Amygdala (tissue), 56 donors: ENCODE measurements at places on chromosomes 12 and 14.

DNA sequence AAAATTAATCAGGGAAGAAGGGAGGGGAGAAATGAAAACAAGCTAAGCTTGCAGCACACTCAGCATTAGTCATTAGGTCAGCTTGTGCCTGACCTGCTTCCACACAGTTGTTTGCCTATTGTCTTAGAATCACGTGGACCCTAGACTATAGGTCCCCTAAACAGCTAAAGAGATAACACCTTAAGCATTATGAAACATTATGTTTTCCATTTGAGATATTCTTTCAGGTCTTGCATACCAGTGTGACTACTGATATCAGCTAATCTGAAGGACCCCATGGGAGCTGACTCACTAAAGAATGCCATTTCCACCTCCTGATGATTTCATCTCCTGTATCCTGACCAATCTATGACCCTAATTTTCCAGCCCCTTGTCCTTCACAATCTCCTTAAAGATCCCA, 154.1 kb upstream of the FUT8 start:
- no peak for DNase-seq

DNA sequence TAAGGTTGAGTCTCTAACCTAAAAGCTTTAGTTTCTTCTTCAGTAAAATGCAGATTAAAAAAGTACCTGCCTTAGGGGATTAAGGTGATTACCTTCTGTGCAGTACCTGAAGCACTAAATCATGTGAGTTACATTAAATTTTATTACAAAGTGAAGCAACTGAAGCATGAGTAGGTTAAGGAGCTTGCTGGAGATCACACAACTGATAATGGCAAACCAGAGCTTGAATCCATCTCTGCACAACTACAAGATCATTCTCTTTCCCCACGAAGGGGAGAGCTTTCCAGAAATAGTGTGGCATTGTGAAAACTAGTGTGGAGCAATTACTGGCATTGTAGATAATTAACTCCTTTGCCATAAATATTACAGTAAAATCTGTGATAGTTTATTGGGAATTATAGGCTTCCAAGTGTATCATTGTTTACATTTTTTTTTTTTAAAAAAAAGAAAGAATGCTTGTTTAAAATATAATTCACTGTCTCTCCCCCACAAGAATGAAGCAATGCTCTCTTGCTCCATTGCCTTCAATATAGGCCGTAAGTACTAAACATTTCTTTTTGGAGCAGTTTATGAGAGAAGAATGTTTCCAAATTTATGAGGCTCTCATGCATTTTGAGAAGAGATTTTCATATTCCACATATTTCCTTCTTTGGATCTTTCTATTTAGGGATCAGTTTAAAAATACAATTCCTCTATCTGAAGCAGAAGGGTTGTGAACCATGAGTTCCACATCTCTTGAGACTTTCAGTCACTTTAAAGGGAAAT, 20.5 kb downstream of the SLC38A2 start:
- DNase-seq, result no peak

GRCh38 chr14:43207189-43207588, 1299.9 kb downstream of the FSCB start:
- no peak for DNase-seq

- DNase-seq, result no peak
Measured at GRCh38 chr12:55610598-55610997, 26.1 kb upstream of the OR10P1 start.

- no peak for DNase-seq
Measured at GRCh38 chr12:51593021-51593420, 2.0 kb downstream of the SCN8A start.

DNA sequence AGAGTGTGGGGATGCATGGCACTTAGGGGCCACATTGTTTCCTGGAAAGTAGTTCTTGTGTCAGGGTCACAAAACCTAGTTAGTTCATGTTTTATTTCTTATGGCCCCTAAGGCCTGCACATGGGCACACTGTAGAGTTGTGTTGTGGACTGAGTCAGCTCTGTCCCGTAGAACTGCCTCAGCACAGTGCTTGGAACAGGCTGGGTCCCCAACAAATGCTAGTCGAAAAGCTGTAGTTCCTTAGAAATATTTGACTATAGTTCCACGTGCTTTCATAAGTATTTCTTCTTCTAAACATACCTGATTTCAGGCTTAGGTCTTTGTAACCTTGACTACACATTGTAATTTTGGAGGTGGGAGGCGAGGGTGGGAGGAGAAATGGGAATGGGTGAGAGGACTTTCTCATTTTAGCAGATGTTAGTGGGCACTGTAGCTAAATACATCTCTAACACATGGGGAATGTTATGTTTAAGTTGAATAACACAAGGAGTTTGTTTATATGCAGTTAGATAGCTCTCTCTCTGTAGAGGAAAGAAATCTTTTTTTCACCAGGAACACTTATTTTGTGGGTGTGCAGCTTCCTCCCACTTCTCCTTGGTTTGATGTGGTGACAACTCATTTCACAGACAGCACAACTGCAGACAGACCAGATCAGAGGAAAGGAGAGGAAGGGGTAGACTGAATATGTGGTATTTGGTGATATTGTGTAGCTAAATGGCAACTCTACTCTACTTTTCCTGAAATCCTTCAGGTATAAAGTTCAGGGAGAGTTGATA, 39.5 kb upstream of the DACT1 start:
- DNase-seq, result peak; percentile 4

DNA sequence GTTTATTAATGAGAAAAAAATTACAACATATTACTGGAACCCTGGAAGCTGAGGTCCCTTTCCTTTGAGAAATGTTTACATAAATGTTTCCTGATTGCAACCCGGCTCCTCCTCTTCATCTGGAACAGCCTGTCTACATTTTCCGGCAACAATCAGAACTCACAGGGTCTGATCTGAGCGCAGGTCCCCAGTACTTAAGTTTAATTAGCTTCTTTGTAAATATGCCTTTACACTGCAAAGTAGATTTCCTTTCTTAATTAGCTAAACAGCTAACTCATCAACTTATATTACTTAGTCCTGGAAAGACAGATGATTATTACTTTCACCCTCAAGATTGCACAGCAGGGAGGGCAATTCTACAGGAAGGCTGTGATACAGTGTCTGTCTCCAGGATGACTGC, 213.0 kb downstream of the MON2 start:
- no peak for DNase-seq

- DNase-seq, result no peak
Measured at GRCh38 chr14:50000380-50001150, 107.7 kb downstream of the ARF6 start.

DNA sequence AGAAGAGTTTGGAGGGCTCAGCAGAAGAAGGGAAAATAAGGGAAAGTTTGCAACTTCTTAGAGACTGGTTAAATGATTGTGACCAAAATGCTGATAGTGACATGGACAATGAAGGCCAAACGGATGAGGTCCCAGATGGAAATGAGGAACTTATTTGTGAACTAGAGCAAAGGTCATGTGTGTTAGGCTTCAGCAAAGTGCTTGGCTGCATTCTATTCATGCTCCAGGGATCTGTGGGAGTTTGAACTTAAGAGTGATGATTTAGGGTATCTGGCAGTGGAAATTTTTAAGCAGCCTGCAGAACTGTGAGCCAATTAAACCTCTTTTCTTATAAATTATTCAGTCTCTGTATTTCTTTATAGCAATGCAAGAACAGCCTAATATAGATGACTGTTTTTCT, 88.9 kb upstream of the ARHGAP5 start:
- no peak for DNase-seq

GRCh38 chr12:254912-255311, 7.7 kb downstream of the SLC6A13 start:
- no peak for DNase-seq

GRCh38 chr14:90624227-90624626, 192.0 kb downstream of the TTC7B start:
- no peak for DNase-seq

DNA sequence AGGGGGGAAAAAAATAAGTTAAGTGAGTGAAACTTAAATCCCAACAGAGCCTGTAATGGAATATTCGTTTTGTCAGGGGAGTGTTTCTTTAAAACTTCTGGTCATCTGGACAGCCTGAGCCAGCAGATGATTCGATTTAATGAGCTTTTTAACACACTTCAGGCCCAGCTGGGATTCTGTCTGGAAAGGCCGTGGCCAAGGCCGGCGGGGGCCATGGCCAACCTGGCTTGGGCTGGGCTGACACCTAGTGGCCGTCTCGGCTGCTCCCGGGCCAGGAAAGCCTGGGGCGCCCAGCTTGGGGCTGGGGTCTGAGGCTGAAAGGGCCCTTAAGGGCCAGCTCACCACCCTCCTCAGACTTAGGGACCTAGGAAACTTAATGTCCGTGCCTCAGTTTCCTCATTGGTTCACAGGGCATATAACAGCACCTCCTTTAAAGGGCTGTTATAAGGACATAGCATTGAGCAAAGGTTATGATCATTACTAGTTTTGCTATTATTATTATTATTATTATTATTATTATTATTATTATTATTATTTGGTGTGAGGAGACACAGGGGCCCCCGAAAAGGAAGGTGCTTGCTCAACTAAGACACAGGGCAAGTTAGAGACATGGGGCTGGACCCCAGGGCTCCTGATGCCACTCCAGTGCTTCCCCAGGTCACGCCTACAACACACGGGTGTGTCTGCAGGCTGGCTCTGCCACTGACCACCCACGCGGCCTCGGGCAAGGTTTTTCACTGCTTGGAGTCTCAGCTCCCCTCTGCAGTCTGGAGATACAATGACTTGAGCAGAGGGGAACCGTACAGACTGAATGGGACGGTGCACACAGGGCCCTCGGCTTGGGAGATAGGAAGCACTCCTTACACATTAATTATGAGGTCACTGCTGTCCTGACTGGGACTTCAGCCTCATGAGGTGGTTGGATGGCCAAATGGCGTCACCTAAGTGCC, 84.0 kb downstream of the SYNE3 start:
- DNase-seq, result no peak

DNA sequence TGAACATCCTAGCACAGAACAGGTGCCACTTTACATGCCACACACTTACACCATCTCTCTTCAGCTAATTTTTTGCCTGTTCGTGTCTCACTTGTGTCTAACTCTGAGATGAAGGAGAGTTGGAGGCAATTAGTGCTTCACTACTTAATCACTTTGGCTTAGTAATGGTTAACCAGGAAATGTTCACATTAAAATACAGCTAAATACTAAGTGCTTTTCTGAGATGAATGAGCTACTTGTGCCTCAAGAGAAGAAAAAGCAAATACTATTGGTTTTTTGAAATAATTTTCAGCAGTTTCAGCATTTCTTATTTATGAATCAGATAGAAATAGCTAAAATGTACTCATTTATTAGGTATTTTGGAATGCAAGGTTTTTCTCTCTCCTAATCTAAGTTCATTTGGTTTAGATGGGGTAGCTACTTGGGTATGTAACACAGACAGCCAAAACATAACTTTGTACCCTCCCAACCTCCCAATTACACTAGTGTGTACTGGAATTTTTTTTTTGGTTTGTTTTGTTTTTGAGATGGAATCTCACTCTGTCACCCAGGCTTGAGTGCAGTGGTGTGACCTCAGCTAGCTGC, 1474.1 kb upstream of the SEL1L start:
- DNase-seq, result no peak

DNA sequence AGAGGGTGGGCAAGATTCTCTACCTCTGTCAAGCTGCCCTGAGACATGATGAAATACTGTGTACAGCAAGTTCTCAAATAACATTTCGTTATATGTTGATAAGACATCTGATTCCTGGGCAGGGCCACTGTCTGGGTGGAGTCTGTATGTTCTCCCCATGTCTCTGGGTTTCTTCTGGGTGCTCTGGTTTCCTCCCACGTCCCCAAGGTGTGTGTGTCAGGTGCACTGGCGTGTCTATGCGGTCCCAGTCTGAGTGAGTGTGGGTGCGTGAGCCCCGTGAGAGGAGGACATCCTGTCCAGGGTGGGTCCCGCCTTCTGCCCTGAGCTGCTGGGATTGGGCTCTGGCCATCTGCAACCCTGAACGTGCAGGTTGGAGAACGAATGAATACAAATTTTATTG, 29.6 kb downstream of the KCTD10 start:
- DNase-seq, result no peak

GRCh38 chr14:96803958-96804357, 6.8 kb downstream of the VRK1 start:
- no peak for DNase-seq

DNA sequence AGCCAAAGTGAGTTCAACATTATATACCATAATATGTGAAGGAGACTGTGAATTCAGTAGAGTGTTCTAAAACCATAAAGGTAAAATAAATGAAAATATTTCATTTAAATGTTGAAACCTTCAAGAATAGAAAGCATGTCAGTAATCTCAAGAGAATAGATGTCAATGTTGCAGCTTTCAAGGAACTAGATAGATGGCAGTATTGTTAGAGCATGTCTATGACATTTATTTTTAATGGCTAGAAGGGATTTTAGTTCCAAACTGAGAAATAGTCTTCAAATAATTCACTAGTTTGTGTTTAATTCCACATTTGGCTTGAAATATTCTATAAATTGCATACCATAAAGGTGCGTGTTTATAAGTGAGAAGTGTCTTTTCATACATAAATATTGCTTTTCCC, 326.5 kb downstream of the FLRT2 start:
- no peak for DNase-seq

DNA sequence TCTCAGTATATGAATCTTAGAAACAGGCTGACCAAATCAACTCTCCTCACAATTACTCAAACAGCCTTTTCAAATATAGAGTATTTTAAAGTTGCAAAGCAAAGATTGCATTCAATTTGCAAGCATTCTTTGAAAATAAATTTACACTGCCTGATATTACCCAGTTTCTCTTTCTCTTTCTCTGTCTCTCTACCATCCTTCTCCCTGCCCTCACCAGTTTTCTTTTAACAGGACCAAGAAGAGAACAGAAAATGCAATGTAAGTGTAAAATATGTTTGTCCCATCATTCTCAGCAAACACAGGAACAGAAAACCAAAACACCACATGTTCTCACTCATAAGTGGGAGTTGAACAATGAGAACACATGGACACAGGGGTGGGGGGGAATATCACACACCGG, 520.3 kb upstream of the USP15 start:
- DNase-seq, result no peak

DNA sequence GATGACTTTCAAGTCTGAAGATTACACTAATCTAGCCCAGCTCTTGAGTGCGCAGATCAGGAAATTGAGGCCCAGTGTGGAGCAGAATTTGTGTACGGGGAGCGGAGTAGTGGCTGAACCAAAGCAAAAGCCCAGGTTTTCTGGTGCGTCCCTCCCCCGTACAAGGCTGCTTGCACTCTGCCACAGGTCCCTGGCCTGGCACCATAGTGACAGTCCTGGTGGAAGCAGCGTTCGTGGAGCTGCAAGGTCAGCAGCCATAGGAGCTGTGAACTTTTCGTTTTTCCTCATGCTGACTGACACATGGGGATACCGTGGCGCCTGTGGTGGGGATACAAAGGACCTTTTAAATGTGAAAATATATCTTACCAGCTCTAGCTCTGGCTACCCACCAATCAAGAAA, 1.7 kb downstream of the EVL start:
- DNase-seq, result no peak

DNA sequence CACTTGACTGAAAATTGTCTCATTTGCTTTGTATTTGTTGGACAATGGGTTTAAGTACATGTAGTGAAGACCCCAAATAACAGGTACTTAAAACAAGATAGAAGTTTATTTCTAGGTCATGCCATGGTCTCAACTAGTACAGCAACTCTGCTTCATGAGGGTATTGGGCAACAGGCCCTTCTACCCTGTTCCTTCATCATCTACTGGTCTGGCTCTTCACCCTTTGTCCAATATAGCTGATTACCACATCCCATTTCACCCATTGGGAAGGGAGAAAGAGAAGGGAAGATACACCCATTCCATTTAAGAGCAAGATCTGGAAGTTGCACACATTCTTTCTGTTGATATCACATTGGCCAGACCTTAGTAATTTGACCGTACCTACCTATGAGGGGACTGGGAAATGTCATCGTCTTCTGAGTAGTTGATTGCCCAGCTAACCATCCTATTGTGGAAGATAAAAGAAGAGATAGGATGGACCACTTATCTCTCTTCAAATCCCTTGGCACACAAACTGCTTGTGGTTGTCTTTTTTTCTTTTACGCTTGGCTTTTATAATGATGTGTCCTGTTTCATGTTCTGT, 104.6 kb downstream of the DIP2B start:
- no peak for DNase-seq
